CD4-positive, alpha-beta T cell treated with Interleukin-6 at 100 ng/mL for 8 hours (primary cell): ENCODE measurements at places on chromosomes 1 and 21.
A peak's percentile ranks its signal among the peaks of the same experiment; 100 is the strongest.

GRCh38 chr1:46370214-46370633, 23.9 kb upstream of the FAAH start:
- no peak for DNase-seq

- DNase-seq: no peak
These were observed 9.1 kb downstream of the C21orf58 start for GRCh38 chr21:46314441-46315020.

GRCh38 chr21:17495680-17496079, 17.2 kb upstream of the CXADR start:
- no peak for DNase-seq

GRCh38 chr1:214808845-214809460, 206.0 kb downstream of the CENPF start:
- DNase-seq: no peak

DNA sequence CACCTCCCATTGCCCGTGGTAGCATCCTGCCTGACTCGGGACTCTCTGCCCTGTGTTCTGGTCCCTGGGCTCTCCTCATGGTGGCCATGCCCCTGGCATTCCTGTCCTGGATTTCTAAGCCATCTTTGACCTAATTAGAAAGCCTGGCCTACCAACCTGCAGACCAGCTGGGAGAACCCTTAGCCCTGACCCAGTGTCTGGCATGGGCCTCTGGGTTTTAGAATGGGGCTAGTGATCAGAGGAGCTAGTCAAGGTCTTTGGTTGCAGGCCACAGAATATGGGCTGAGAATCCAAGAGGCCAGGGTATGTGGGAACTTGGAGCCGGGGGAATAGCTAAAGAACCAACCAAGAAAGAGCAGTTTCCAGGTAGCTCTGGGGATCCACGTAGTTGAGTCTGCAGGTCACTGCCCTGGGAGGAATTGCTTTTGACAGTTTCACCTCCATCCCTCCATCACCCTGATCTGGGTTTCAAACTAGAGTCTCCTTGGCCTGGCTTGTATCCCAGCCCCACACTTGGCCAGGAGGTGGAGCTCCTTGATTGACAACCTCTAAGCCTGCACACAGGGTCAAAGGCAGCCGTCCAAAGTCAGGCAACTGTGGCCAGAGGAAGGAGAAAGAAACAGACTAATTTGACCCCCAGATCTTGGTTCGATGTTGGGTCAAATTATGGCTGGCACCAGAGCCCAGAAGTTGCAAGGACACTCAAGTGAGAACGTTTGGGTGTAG, 54.7 kb upstream of the ABCG1 start:
- peak; percentile 60 for DNase-seq
